ENCODE measurements at places on chromosomes 3 and 15.

GRCh38 chr15:66730168-66731021 is 28.4 kb downstream of the SMAD6 start:
- DNase-seq, result no peak

GRCh38 chr3:175914785-175915184 is 1055.7 kb downstream of the NAALADL2 start:
- no peak for DNase-seq

- DNase-seq, result no peak
Measured at GRCh38 chr15:98071786-98072185, 111.3 kb downstream of the ARRDC4 start.

- no peak for DNase-seq
Measured at GRCh38 chr3:123096126-123096525, 29.3 kb downstream of the PDIA5 start.

DNA sequence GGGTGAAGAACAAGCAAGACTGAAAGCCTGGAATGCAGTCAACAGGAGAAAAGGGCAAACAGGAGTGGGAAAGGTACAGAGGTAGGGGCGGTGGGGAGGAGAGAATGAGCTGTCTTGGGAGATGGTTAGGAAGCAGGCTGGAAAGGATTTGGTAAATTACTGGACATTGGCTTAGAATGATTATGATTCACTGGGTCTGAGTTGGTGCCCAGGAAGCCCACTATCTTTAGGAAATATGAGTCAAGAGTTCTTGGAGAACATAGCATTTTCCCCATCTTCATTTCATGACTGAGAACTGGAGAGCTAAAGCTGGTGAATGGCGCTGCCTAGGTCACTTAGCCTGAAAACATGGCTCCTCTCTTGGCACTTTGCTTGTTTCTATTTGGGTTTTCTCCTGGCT is 74.7 kb upstream of the C3orf80 start:
- no peak for DNase-seq

DNA sequence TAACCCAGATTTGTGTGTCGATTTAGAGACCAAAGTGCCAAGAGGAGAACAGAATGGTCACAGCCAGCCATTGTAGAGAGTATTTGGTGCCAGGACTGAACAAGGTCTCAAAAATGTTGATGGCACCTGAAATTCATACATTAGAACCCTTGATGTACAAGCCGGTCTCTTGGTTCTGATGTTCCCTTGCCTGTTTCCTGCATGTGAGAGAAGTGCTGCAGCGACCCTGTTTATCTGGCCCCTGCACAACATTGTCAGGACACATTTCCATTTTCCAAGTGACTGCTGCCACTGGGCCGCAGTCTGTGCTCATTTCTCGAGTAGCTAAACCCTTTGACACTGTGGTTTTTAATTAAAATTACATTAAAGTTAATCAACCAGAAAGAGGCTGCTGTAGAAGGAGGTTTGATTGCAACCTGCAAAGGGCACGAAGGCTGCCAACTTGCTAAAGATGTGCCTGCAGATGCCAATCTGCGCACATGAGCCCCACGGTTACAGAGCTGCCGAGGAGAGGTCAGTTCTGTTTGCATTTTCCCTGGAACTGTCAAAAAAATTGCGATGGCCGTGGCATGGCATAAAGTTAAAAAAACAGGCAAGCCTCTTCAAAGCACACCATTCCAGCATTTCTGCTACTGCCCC is 136.4 kb upstream of the CMC1 start:
- no peak for DNase-seq

GRCh38 chr3:2958551-2958950 is 151.6 kb downstream of the IL5RA start:
- DNase-seq, result no peak

DNA sequence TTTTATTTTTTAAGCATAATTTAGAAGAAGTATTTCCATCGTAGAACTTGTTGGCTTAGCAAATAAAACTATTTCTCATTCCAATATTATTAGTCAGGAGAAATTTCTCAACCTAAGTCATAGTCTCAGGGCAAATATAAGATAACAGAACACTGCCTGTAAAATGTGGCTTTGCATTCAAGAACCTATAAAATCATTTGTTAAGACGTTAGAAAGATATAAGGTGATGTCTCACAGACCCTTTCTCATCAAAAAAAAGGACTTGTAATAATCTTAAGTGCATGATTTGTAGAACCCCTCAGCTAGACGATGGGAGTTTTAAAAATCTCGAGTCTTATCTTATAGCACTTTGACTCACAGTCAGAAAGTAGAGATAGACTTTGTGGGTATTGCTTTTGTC is 314.7 kb upstream of the CFAP20DC start:
- DNase-seq, result no peak

GRCh38 chr15:73941871-73942635 is 15.8 kb downstream of the LOXL1 start:
- no peak for DNase-seq

GRCh38 chr3:43173949-43174348 is 68.1 kb upstream of the POMGNT2 start:
- no peak for DNase-seq

DNA sequence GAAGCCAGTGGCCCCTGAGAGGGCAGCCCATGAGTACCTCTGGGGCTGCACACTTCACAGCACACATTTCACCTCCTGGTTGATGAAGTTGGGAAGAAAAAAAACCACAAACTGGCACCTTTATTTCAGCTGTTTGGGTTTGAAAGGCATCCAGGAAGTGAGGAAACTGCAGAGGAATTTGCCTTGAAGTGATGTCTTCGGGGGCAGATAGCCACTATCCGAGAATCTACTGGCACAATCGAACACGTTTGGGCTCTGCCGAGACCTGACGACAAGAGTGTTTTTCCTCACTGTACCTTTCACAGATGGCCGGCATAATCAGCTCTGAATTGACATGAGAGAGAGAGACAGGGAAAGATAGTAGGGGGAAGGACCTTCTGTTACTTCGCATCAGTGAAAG is 59.7 kb downstream of the LRIG1 start:
- DNase-seq, result no peak

DNA sequence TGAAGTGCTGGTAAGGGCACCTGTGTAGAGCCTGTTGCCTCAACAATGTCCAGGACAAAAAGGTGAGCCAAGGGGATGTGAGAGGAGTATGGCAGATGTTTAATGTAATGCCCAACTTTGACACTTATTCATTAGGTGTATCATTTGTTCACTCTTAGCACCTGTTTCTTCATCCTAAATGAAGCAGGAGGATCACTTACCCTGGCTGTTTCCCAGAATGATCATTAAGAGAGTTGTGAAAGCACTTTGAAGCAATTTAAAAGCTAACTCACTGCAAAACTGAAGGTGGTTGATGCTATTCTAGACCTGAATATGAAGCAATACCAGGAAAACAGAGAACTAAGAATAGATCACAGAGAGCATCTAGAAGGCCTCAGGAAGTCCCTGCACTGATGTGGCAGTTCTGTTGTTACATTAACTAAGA is 3.4 kb upstream of the HHLA2 start:
- no peak for DNase-seq

- no peak for DNase-seq
Measured at GRCh38 chr3:186254676-186255650, 107.1 kb downstream of the DGKG start.

- no peak for DNase-seq
Measured at GRCh38 chr3:56764904-56765547, 36.7 kb downstream of the ARHGEF3 start.

- peak; percentile 19 for DNase-seq
Measured at GRCh38 chr3:49703443-49703927, 14.1 kb downstream of the RNF123 start.

- no peak for DNase-seq
Measured at GRCh38 chr3:48619541-48620524, 1.7 kb downstream of the TMEM89 start.

GRCh38 chr15:69673291-69673881 is 220.8 kb downstream of the RPLP1 start:
- DNase-seq, result no peak

DNA sequence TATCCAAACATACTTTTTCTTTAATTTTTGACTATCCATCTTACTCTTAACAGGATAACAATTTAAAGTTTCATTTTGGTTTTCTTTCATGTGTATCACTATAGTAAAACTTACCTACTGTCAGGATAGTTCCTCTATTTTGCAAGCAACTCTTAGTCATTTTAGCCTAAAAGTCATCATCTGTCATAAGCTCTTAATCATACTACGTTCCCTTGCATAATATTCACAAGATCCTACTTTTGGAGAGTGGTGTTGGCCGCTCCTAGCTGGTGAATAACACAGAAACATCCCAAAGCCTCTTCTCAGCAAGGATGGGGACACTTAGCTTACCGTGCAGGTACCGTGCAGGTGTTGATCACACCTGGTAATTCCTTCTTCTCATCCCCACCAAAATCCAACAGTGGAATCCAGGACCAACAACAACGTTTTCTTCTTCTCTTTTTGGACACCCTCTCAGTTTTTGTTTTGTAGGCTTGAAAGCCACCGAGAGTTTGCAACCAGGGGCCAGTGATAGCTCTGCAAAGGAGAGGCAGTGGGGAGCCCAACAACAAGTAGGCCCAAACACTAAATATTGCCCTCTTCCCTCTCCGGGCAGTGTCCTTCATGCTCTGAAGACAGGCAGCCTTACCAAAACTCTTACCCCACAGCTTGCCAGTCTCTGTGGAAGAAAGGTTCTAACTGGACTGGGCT is 433 bp downstream of the FILIP1L start:
- no peak for DNase-seq

DNA sequence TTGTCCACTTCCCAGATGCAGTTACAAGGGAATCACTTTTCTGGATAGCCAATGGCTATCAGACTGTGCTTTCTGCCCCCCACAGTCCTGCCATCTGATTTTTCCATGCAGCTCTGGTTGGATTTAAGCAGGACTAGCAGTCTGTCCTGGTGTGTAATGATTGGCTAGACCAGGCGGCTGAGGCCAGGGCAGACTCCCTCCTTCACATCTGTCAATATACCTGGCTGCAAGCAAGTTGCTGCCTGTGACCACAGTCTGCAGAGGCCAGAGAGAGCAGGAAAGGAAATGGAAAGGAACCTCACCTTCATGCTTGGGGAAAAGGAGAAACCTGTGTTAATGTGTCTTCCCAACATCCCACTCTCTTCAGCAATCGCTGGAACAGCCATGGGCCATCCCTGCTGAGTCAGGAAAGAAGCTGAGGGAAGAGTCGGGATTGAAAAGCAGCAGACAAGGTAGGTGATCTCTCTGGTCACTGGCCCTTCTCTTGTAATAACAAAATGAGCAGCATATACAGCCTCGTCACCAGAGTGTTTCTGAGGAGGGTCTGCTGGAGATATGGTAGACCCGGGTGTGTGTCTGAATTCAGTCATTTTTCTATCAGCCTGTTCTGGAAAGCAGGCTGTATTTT is 126.7 kb upstream of the PHLDB2 start:
- no peak for DNase-seq

DNA sequence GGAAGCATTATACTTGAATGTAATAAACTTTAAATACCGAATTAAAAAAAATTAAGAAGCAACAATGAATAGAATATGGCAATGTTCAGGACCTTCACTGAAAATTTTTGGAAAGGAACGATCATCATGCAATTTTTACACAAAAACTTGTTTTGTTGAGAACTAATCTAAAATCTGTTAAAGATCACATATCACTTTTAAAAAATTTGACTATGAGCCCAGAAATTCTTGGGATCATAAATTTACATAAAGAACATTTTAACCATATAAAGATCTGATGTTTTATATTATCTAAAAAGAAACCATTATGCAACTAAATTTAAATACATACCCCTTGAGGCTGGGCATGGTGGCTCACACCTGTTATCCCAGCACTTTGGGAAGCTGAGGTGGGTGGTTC is 76.2 kb upstream of the MELTF start:
- no peak for DNase-seq

GRCh38 chr3:58776231-58776630 is 109.7 kb upstream of the FAM3D start:
- DNase-seq, result no peak

DNA sequence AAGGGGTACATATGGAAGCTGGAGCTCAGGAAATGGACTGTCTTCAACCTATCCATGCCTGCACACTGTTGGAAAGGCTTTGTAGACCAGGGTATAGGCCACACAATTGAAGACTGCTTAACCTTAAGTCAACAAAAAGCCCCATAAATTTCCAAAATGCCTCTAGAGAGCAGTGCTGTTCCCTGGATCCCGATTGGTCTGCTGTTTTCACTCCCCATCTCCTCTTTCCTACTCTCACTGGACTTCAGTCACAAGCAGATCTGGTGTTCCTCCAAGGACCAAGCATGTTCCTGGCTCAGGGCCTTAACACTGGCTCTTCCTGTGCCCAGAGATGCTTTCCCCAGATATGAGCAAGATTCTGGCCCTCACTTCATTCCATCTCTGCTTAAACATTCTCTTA is 22.8 kb upstream of the LRRC34 start:
- DNase-seq, result no peak

DNA sequence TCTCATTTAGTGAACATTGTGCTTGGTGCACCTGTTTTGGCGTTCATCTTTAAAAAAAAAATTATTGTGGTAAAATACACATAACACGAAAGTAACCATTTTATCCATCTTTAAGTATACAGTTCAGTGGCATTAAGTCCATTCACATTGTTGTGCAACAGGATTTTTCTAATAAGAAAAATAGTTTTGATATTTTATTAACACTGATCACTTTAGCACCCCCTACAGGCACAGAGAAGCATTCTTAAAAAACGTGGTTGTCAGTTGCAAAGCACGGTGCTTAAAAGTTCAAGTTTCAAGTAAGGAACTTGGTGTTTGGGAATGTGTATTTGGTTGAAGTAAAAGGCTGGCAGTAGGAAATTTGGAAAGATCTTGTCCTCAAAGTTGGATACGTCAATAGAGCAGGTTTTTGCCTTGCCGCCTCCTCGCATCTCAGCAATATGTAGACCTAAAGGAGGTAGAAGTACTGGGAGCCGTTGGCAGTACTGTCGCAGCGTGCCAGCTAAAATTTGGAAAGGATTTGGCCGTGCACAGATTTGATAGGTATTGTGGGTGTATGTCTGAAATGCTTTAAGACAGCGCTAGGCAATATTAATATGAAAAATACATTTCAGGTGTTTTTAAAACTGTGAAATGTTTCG is 110.4 kb downstream of the LRRC28 start:
- DNase-seq, result no peak

DNA sequence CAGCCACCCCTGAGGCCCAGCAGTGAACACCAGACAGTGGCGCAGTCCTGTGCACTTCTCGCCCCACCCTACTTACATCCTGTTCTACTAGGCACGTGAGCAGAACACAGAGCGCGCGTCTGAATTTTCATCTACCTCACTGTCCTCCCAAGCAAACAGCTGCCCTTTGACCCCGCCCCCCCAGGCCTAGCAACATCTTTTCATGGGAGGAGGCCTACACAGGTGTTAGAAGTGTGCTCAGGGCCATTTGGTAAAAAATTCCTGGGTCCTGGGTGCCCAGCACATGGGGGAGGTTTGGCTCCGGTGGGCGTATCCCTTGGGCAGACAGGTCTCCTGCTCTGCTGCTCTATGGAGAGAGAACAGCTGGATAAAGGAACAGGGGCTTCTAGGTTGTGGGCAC is 95.0 kb downstream of the MYLK start:
- DNase-seq, result no peak

DNA sequence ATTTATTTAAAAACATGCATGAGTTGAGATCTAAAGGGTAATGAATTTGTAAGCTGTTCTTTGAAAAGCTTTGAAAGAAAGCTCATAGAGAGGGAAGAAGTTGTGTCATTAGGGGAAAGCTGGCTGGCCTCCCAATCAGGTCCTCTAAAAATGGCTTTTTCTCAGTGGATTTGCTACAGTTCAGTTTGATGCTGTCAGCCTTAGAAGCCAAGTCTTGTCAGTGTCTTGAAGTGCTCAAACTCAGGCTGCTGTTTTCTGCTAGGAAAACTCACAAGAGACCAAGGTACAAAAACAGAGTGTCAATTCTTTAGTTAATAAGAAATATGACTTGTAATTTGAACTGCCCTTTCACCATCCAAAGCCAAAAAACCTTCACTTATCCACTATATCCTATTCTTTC is 243.8 kb downstream of the OTOL1 start:
- no peak for DNase-seq

GRCh38 chr3:64462203-64462602 is 225.6 kb downstream of the ADAMTS9 start:
- no peak for DNase-seq

Data from NCI-H345 (cell line).